ENCODE measurements at places on chromosomes 4 and X. TPM values are rescaled to one million over a fixed set of nuclear protein-coding genes. Genes with fewer than 3 reads are reported as not detected.

MAGEA9B gene
- not detected for polyA plus RNA-seq

NAP1L5 gene
- 1.2 TPM for polyA plus RNA-seq

- peak; percentile 88 for DNase-seq
These were observed at the start of the genes PQBP1 and TIMM17B for GRCh38 chrX:48897625-48898306. Gene PQBP1, plus strand, starts transcription at chrX:48897930. Its CDS starts 580 bp downstream, at chrX:48898510. Gene TIMM17B, minus strand, starts transcription at chrX:48897768. Its CDS starts 19 bp downstream, at chrX:48897749.

- no peak for DNase-seq
These were observed 80.2 kb upstream of the LHFPL1 start for GRCh38 chrX:112759966-112760365.

DNA sequence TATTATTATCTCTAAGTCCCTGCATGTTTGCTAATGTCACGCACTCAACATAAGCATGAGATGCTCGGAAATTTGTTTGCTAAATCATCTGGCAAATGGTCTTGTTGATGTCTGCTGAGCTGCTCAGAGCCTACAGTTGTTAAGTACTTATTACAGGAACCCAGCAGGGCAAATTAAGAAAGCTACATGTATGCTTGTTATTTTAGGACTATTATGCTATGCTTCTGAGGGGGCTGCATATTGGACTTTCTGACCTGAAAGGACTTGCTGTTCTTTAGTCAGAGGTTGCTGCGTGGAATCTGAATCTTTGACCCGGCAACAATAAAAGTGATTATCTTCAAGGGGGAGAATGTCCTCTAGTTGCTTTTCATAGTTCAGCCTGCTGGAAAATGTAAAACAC, 36.3 kb upstream of the TENM3 start:
- no peak for DNase-seq

HGFAC gene
- 0.63 TPM for polyA plus RNA-seq

MUC7 gene
- polyA plus RNA-seq = not detected

GRCh38 chrX:145609951-145610511, 207.6 kb upstream of the SLITRK2 start:
- no peak for DNase-seq

DNA sequence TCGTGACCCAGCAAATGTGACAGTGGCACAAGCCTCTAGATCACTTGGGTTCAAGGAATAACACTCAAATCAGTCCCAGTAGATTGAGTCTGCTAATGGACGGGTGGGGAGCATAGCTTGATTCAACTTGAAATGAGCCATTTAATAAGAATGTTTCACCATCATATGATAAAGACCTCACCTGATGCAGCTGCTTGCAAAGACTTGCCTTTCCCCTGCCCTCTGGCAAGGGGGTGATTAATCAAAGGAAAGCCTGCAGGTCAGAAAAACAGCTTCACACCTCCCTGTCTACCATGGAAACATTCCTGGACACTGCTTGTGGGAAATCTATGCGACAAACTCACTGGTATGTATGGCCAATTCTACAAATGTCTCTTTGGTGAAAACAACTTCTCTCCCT, 54.5 kb downstream of the CD99L2 start:
- DNase-seq = no peak

- peak; percentile 81 for DNase-seq
These were observed 4.5 kb upstream of the CXCR3 start for GRCh38 chrX:71622576-71623450.

- DNase-seq = no peak
These were observed 907.1 kb downstream of the FAT4 start for GRCh38 chr4:126221717-126222340.

RHOXF2B gene
- polyA plus RNA-seq = not detected

PPP1R3F gene
- polyA plus RNA-seq = 13.9 TPM
